Stimulated activated CD8-positive, alpha-beta memory T cell treated with anti-CD3 and anti-CD28 coated beads, Interleukin-4, amount 100 ng/mL, for 1 hour (primary cell): ENCODE measurements at places on chromosomes 1 and 21.

- no peak for DNase-seq
These were observed 60.9 kb downstream of the ABL2 start for GRCh38 chr1:179168536-179168935.

DNA sequence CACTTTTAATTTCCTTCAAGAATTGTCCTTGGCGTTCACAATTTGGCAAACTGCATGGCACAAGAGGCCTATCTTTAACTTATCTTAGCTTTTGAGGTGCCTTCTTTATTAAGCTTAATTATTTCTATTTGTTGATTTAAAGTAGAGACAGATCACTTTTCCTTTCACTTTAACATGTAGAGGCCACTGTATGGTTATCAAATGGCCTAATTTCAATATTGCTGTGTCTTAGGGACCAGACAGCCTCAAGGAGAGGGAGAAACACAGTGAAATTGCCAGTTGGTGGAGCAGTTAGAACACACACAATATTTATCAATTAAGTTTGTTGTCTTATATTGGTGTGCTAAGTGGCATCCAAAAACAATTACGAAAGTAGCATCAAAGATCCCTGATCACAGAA is 1013.9 kb downstream of the KCNT2 start:
- no peak for DNase-seq

- no peak for DNase-seq
These were observed 13.2 kb downstream of the ST7L start for GRCh38 chr1:112605633-112606327.

- no peak for DNase-seq
These were observed 147.5 kb upstream of the SPATA6 start for GRCh38 chr1:48619539-48619938.

- no peak for DNase-seq
These were observed 103.3 kb upstream of the KCND3 start for GRCh38 chr1:112092656-112093371.

GRCh38 chr1:16083486-16083885 is 10.0 kb upstream of the FAM131C start:
- DNase-seq, result no peak

DNA sequence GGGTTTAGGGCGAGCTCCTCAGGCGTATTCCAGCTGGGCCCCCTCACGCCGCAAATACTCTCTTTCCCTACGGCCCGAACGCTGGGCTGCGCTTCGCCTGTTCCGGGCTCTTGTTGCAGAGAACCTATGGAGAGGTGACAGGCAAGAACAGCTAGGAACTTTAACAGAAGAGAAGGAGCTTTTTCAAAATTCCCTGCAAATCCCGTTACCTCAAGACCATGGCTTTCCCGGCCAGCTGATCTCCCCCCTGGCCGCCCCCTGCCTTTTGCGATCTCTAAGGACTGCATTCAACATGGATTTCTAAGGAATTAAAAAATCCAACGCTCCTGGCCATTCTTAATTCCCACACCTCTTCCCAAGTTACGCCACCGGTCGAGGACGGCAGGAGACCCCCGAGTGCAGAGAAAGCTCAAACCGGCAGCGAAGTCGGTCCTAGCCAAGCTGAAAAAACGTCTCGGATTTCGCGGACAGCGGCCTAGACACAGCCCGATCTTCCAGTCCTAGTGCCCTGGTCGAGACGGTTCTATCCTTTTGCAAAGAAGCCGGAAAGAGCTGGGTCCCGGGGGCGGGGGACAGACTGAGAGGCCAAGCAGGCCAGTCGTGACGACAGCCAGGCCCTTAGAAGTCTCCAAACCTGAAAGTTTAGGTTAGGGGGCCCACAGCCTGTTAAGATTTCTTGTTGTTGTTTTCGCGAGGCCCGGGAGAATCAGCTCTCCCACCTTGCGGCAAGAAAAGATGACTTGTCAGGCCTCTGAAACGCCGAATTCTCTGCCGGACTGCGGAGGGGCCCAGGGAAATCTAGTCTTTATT is 1.1 kb upstream of the TBX15 start:
- DNase-seq, result no peak

DNA sequence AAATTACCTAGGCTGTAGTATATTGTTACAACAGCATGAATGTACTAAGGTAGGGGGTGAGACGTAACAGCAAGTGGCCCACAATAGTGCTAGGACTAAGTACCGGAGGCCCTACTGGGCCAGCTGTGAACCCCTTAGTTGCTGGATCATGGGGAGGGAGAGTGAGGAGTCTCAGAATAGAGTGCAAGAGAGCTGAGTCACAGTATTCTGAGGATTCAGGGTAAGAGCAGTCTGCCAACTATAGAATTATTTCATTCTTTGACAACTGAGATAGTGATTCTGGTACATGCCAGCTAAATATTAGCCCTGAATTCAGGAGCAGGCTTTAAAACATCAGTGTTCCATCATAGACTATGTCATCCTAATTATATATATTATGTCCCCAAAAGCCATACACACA is 218.7 kb downstream of the TM2D1 start:
- DNase-seq, result no peak

GRCh38 chr1:50829014-50829958 is 130.8 kb downstream of the FAF1 start:
- DNase-seq, result no peak

- DNase-seq, result no peak
These were observed 60.6 kb downstream of the NFIA start for GRCh38 chr1:61142726-61143500.

DNA sequence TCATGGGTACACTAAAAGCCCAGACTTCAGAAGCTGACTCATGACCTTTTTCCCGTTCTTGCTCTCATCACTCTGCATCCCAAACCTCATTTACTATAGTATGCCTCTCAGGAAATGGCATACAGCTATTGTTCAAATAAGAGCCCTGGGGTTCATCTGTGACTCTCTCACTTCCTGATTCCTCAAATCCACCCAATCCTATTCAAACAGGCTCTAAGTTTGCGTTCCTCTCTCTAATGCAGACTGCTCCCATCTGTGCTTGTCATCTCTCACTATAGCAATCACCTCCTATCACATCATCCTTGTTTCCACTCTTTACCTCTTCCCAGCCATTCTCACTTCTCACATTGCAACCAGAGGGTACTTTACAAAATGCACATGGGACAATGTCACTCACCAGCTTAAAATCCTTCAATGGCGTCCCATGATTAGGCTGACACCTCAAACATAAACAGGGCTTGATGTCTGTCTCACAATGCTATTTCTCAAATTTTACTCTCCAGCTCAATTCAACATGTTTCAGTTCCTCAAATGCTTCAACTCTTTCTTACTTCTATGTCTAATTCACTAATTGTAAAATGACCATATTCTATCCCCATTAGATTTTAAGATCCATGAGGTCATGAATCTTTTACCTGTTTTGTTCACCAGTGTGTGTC is 408.4 kb downstream of the NTNG1 start:
- no peak for DNase-seq

DNA sequence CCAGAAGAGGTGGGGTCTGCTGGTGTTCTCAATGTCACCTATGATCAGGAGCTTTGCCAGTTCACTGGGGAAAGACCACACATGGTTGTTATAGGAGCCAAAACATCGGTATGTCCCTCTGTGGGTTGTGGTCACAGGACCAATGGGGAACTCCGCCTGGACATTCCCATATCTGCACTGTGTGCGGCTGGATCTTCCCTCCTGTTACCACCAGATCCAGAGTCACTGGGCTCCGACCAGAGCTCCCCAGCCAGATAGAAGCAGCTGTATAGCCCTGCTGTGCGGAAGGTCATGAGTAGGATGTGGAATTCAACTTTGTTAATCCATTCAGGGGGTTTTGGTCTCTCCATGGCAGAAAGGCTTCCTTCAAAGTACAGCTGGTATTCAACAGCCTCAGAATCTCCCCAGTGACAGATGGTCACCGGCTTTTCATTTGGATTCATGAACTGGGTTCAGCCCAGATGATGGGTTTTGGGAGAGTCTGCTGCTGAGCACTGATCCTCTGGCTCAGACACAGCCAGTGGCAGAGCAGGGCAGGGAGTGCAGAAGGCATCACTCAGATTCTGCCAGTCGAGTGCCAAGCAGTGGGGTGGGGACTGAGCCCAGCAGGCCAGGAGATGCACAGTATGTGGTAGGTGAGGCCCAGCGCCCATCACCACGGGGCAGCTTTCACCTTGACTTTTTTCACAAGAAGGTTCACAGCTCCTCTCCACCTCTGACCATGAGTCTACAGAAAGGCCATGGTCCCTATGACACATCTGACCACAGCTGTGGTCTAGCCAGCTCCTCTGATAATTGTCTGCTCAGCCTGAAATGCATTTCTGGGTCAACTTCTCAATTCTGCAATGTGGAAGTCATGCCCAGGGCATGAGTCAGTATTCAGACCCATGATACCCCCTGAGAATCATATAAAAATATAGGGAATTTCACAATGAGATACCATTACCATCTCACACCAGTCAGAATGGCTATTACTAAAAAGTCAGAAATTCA is 2.9 kb upstream of the SHCBP1L start:
- no peak for DNase-seq

DNA sequence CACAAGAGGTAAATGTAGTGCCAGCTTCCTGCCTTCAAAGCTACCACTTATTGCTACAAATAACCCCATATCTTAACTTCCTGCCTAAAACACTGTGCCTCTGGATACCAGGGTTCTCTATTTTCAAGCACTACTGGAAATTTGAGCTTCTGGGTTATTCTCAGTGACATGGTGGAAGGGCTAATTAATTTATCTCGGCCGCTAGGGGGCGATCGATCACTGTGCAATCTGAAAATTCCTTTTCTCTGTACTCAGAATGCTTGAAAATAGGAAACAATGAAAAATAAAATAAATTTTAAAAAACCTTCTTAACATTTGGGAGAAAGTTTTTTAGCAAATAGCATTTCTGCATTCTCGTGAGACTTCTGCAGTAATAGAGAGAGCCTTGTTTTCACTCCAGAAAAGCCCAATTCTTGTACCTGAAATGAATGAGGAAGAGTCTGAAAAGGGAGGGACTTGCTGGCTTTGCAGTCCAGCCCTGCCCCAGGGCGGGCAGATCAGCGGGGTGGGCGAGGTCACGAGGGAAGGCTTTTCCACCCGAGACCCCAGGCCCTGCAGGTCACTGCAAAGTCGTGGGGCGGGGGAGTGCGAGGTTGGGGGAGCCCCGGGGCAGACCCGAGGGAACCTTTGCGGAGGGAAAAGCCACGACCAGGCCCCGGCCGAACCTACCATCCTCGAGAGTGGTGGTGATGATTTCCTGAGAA is 276.7 kb downstream of the PCP4 start:
- DNase-seq, result no peak

DNA sequence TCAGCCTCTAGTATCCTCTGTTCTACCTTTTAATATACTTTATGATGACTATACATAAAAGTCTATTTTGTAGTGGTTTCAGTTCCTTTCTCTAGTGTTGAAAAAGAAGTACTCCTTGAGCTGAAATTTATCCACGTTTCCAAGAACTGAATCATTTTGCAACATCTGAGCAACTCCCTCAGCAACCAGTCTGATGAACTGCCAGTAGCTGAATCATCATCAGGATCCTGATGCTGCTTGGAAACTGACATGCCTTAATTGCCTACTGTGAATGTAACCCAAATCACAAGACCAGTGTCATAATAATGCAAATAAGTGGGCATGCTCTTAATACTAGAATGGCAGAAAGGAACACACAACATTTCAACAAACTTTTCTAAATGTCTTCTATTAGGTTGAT is 103.3 kb downstream of the CYYR1 start:
- DNase-seq, result no peak

DNA sequence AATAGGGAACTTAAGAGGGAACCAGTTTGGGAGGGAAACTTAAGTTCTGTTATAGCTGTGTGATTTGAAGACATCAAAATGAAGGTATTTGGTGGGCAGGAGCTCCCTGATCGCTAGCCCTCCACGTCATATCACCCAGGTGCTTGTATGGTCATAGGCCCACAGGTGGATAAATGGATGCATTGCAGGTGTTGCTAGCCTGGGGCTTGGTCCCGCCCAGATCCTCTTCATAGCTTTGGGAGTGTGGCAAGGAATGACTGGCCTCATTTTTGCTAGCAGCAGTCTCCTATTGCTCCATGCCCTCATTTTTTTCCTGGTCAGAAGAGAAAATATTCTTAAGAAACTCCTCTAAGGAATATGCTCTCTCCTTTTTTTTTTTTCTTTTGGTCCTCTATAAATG is 11.3 kb downstream of the GNPAT start:
- DNase-seq, result no peak

DNA sequence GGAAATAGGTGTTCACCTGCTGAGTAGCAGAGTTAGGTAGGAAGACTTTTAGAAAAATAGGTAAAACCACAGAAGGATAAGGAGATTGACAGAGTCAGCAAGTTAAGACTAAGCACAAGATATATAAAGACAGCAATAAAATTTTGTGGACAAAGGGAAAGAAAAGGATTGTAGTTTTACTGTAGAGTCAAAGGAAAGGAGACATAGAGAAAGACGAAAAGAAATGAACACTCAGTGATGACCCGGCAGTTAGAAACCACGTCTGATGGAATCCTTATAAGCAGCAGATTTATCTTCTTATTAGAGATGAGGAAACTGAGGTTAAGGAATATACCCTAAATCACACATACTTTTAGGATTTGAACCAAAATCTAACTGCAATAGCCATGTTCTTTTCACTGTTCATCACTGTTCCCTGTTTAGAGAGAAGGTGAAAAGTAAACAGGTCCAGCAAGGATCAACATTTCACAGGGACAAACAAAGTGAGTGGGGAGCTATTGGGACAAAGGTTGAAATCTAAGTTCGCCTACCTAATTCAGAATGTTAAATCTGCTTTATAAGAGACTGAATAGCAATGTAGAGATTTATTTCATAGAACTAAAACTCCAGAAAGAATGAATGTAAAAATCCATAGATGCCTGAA is 6.8 kb downstream of the FRRS1 start:
- DNase-seq, result no peak

DNA sequence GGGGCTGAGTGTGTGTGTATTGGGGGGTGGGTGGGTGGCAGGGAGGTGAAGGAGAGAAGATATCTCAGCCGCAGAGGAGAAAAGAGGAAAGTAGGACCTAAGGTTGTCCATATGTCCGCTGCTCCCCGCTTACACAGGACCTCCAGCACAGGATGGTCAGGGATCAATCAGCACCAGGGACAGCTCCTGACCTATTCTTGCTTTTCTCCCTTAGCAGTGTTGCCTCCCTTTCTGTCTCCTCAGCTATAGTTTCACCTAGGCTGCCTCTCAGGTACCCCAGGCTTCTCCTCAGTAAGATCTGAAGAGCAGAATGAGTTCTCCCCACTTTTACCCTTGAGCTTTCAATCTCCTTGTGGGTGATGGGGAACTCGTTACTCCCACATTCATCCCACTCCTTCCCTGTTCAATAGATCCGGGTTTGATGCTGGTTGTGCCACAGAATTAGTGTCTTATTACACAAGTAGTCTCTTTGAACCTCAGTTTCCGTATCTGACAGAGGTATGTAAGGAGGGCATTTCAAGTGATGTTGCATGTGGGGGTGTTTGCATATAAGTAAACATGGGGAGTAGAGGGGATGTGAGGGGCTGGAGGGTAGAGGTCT is 1.4 kb upstream of the DPH2 start:
- DNase-seq, result no peak

GRCh38 chr1:88296642-88297041 is 387.4 kb upstream of the PKN2 start:
- DNase-seq, result no peak

DNA sequence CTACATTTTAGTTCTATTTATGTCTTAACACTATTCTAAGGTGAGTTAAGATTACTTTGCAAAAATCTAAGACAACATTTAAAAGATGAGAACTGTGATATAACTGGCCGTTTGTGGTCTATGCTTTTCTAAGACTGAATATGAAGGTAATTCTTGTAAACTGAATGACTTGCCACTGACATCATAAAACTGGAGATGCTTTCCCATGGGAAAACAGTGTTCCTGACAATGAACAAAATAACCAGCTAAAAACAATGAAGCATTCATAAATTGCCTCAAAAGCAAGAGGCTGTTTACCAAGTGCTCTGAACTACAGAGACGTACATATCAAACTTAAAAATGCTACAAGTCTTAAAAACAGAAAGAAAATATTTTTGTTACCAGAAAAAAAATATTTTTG is 54.7 kb downstream of the APP start:
- no peak for DNase-seq
